Retinal pigment epithelial cell (primary cell): ENCODE measurements at places on chromosomes 11 and 22.

DNA sequence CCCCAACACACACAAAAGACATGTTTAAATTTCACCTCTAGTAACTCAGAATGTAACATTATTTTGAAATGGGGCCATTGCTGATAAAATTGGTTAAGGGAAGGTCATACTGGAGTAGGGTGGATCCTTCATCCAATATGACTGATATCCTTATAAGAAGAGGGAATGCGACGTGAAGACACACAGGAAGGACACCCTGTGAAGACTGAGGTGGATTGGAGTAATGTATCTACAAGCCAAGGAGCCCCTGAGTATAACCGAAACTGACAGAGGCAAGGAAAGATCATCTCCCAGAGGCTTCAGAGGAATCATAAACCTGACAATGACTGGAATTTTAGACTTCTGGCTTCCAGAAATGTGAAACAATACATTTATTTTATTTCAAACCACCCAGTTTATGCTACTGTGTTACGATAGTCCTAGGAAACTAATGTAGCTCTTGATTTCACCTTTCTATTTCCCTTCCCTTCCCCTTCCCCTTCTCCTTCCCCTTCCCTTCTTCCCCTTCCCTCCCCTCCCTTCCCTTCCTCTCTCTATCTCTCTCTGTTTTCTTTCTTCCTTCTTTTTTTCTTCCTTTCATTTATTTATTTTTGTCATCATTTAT, 1775.4 kb downstream of the LRRC4C start:
- DNase-seq: no peak

- DNase-seq: no peak
Observed at GRCh38 chr11:105033343-105033742, 1.6 kb downstream of the CASP1 start.

- DNase-seq: no peak
Observed at GRCh38 chr11:107844041-107844440, 14.5 kb downstream of the SLC35F2 start.

- DNase-seq: no peak
Observed at GRCh38 chr11:76622493-76623094, 48.0 kb downstream of the LRRC32 start.

GRCh38 chr11:61657566-61658290, 22.5 kb upstream of the DAGLA start:
- DNase-seq: no peak

DNA sequence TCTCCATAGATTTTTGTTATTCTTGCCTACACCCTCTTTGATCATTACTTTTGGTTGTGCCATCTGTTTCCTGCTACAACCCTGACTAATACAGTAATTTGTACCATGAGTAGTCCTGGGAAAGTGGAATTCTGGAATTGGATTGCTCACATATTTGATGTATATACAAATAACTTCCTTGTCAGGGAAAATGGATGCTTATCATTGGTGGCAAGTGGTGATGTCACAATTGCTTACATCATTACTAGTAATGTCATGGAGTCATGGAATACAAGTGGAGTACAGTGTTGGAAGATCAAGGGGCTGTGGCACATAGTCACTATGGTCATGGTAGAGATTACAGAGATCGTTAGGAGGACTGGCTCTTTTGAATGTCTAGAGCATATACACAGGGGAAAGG, 24.4 kb downstream of the AASDHPPT start:
- DNase-seq: no peak

DNA sequence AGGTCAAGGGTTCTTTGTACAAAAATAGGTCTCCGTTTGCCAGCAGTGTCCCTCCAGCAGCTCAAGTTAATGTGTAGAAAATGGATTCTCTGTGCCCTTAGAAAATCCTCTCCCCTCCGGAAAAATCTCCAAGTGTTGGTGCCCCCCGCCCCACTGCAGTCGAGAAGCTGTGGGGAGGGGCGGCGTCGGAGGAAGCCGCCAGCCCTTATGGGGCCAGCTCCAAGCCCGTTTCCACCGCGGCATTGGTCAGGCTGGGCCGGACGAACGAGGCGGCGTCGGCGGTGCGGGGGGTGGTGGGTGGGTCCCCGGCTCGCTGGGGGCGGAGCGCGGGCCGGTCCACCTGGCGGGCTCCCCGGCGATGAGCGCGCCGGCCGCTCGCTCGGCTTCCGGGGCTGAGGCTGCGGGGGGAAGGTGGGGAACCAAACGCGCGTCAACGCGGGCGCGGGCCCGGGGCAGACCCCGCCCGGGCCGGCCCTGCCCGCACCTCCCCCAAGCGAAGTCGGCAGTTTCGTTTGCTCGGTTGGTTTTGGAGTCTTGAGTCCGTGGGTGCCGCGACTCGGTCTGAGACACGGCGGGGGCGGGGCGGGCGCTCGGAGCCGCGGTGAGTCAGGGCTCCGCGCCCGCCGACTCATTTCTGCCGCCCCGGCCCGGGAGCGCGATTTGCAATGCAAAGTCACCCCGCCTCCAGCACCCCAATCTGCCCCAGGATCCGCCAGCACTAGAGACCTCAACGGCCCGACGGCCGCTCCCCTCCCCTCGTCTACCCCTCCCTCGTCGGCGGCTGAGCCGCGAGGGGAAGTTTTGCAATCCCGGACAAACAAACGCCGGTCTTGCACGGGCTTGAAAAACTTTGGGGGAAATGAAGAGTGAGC, 1.4 kb downstream of the ASCL2 start:
- DNase-seq: no peak

DNA sequence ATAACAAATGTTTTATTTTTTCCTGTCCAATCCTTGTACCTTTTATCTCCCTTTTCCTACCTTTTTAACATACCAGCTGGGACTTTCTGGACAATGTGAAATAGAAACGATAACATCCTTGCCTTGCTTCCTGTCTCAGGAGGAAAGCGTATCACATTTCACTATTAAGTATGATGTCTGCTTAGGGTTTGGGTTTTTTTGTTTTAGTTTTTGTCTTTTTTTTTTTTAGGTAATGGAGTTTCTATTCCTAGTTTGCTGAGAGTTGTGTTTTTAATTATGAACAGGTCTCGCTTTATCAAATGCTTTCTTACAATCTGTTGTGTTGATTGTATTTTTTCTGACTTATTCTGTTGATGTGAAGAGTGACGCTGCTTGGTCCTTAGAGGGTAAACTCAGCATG, 64.2 kb upstream of the KCNQ1OT1 start:
- DNase-seq: no peak
